Central memory CD4-positive, alpha-beta T cell (primary cell): ENCODE measurements at places on chromosomes 6 and 20.
A peak's percentile ranks its signal among the peaks of the same experiment; 100 is the strongest.

DNA sequence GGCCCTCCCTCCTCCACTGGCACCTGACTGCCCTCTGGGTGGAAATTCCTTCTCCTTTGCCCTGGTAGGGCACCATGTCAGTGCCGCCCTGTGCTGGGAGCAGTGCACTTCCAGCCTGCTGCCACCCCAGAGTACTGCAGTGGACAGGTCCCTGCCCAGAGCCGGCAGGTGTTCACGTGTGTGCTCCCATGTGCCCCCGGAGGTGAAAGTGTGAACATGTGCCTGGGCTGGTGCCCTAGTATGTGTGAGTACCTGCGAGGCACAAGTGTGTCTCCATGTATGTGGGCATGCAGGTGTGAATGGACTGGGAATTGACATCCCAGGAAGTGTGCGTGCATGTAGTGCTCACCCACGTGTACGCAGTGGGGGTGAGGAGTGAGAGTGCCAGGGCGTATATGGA is 29.4 kb downstream of the SDCBP2 start:
- DNase-seq = peak; percentile 10

- peak; percentile 57 for DNase-seq
These were observed 17.9 kb upstream of the PRDM13 start for GRCh38 chr6:99588618-99589289.

GRCh38 chr6:89221971-89222711 is 5.0 kb upstream of the GABRR1 start:
- DNase-seq = no peak

- no peak for DNase-seq
These were observed 1.4 kb upstream of the PM20D2 start for GRCh38 chr6:89144354-89144906.

DNA sequence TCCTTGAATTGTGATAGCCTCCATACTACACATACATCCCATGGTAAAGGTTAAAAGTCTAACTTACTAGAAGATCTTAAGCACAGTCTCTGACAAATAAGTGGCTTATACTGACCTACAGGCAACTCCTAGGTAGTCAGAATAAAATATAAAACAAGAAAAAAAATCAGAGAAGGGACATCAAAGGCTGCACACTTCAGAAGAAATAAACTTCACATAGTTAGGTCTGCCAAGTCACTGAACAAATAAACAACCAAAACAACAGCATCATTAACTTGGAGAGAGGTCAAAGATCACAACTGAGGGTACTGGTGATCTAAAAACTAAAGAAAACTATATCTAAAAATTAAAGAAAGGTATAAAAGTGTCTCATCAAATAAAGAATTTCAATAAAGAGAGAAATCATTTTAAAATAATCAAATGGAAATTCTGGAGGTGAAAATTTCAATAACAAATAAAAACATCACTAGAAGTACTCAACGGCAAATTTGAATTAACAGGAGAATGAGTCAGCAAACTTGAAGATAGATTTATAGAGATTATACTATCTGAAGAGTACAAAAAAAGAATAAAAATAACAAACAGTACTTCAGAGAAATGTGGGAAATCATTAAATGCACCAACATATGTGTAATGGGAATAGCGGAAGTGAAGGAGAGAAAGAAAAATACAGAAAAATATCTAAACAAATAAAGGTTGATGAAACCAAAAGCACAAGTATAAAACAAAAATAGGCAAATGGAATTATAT is 88.0 kb upstream of the UST start:
- no peak for DNase-seq

GRCh38 chr20:45502561-45502960 is 12.9 kb downstream of the SPINT3 start:
- no peak for DNase-seq

- DNase-seq = no peak
These were observed 74.5 kb upstream of the TIAM2 start for GRCh38 chr6:154920495-154921200.

DNA sequence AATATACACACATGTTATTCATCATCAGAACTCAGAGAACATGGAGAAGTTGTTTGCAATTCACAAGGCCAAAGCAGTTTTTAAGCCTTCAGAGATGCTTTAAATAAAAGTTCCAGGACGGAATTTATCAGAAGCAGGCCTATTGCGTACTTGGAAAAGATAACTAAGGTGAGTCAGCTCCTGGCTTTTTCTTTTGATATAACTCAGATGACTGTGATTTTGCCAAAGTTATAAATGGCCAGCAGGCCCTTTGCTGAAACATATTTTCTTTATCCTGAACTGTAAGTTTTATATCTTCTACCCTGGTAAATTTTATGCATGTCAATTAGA is 55.0 kb upstream of the PLCB1 start:
- no peak for DNase-seq

- no peak for DNase-seq
These were observed 108.6 kb downstream of the CHD6 start for GRCh38 chr20:41509316-41510200.

GRCh38 chr6:67361264-67361663 is 1273.8 kb upstream of the ADGRB3 start:
- no peak for DNase-seq

- no peak for DNase-seq
These were observed 132.6 kb downstream of the GPR63 start for GRCh38 chr6:96704713-96705112.
